Activated naive CD8-positive, alpha-beta T cell treated with anti-CD3 and anti-CD28 coated beads, Interleukin-2, amount 10 ng/mL, durations not matched to agents 7 days and 5 days (primary cell): ENCODE measurements at places on chromosomes 12 and 14. TPM values are rescaled to one million over a fixed set of nuclear protein-coding genes. Genes with fewer than 3 reads are reported as not detected.

DNA sequence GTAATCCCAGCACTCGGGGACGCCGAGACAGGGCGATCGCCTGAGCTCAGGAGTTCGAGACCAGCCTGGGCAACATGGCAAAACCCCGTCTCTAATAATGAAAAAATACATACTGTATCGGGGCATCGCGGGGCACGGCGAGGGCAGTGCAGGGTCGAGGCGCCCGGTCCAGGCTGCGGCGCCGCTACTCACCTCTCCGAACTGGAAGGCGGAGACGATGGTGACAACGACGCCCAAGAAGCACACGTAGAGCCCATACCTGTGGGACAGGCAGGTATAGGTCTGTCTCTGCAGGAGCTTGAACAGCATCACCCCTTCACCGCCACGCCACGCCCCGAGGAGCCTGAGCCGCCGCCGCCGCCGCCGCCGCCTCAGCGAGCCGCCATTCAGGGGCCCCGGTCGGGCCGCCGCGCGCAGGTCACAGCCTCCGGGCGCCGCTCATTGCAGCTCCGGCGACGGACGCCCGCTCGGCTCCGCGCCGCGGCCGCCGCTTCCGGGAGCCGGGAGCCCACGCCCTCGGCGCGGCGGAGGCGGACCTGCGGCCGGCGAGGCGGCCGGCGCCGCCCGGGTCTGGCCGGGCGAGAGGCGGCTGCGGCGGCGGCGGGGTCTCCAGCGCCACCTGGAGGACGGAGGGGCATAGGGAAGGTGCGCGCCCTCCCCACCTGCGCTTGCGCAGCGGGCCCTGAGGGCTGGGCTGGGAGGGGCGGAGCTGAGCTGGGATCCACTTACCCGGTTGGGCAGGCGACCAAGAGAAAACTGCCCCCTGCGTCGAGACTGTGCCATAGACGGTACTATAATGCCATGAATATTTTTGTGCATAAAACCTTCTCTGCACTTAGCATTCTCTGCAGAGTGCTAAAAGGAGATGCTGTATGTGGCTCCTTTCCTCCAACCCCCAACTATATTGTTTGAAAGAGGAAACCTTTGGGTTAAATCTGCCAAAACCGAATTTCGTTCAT lies at the start of gene GNPTAB:
TSS of gene GNPTAB (minus strand) at position 593 of the 959 bp plus-strand sequence. CDS start at position 309, 284 bp downstream.
- peak within 1 kb of the TSS; percentile 97 for H3K27ac ChIP-seq
- H3K4me3 ChIP-seq, result peak within 1 kb of the TSS; percentile 100
- H3K4me1 ChIP-seq, result peaks cover 38% of the 10 kb centered on the region
- no peaks in the 10 kb centered on the region for H3K27me3 ChIP-seq
- H3K36me3 ChIP-seq, result peaks cover 13% of the 10 kb centered on the region

CD163 gene
- total RNA-seq, result 5.3 TPM

DACT1 gene
- total RNA-seq, result 0.65 TPM

DNA sequence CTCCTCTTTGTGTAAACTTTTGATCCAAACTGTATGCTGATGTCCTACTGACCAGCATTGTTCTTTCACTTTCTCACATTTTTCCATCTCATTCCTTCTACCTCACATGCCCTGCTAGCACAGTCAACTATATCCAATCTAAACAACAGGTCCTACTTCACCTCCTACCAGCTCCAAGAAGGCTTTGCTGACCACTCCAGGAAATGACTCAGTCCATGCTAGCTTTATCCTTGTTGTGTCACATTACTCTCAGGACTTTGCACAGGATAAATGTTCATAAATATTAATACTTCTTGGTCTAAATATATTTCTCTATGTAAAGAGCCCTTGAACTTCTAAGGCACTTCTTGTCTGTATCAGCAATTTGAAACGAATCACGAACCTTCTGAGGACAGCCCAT lies 64.9 kb upstream of the PCED1B start:
- peaks cover 2% of the 10 kb centered on the region for H3K4me1 ChIP-seq
- H3K27ac ChIP-seq, result peak overlapping the region; percentile 1
- DNase-seq, result no peak
- no peaks in the 10 kb centered on the region for H3K36me3 ChIP-seq

GRCh38 chr12:94812345-94812744 lies 162.0 kb upstream of the TMCC3 start:
- peaks cover 3% of the 10 kb centered on the region for H3K27me3 ChIP-seq
- H3K36me3 ChIP-seq, result no peaks in the 10 kb centered on the region
- no peak overlapping the region for H3K27ac ChIP-seq
- H3K4me3 ChIP-seq, result no peak overlapping the region

- H3K4me1 ChIP-seq, result peaks cover 3% of the 10 kb centered on the region
- H3K4me3 ChIP-seq, result peak within 1 kb of the TSS; percentile 48
- DNase-seq, result peak; percentile 35
Observed at GRCh38 chr14:47675466-47676314, at the start of gene MDGA2. TSS of gene MDGA2 (minus strand) at chr14:47675605.

HSPB8 gene
- total RNA-seq, result not detected

GRCh38 chr14:63656194-63656593 lies 14.5 kb upstream of the WDR89 start:
- H3K4me1 ChIP-seq, result peaks cover 2% of the 10 kb centered on the region
- peaks cover 7% of the 10 kb centered on the region for H3K36me3 ChIP-seq
- no peak overlapping the region for H3K4me3 ChIP-seq
- no peak for DNase-seq
- H3K27me3 ChIP-seq, result no peaks in the 10 kb centered on the region

GRCh38 chr14:55201219-55202101 lies 10.1 kb upstream of the DLGAP5 start:
- no peak overlapping the region for H3K4me3 ChIP-seq
- peaks cover 35% of the 10 kb centered on the region for H3K27me3 ChIP-seq
- DNase-seq, result no peak
- no peaks in the 10 kb centered on the region for H3K4me1 ChIP-seq

- no peak overlapping the region for H3K27ac ChIP-seq
- no peaks in the 10 kb centered on the region for H3K27me3 ChIP-seq
- no peak overlapping the region for H3K4me3 ChIP-seq
Observed at GRCh38 chr14:83053022-83053710, 1519.5 kb upstream of the SEL1L start.

RNU6-7 gene
- total RNA-seq, result not detected
